ENCODE measurements at places on chromosomes 3 and 15. TPM values are rescaled to one million over a fixed set of nuclear protein-coding genes. Genes with fewer than 3 reads are reported as not detected.

Gene ATP2B2
- total RNA-seq: not detected

Gene KCNMB2
- total RNA-seq: not detected

Gene DLEC1
- 0.60 TPM for total RNA-seq

Gene GP9
- not detected for total RNA-seq

Gene VEPH1
- total RNA-seq: 0.96 TPM

Gene CLRN1
- total RNA-seq: not detected

Gene IGDCC3
- total RNA-seq: 15.8 TPM

Gene NMB
- total RNA-seq: 3.7 TPM

Gene GOLGA6L1
- not detected for total RNA-seq

Gene HCLS1
- not detected for total RNA-seq

Gene MME
- 1.5 TPM for total RNA-seq

Gene ARHGEF3
- total RNA-seq: 0.52 TPM

Gene BCHE
- total RNA-seq: 15.2 TPM

Gene ATP8B4
- total RNA-seq: 2.7 TPM

Gene C3orf80
- total RNA-seq: not detected

Gene PTX3
- total RNA-seq: 9.1 TPM

Gene KNL1
- total RNA-seq: 71.7 TPM

Gene PODXL2
- total RNA-seq: 18.4 TPM

Gene PPIB
- 137 TPM for total RNA-seq

Gene IL5RA
- total RNA-seq: not detected

Gene CCR9
- not detected for total RNA-seq

Gene CDHR4
- total RNA-seq: 0.12 TPM

Gene RAB7A
- 51.2 TPM for total RNA-seq

Gene DUT
- total RNA-seq: 55.4 TPM

Gene ATP2C1
- total RNA-seq: 161 TPM

Gene GHRL
- total RNA-seq: not detected

Gene INSYN1
- total RNA-seq: 0.17 TPM

Gene EPHA6
- total RNA-seq: 0.11 TPM

Gene CCRL2
- total RNA-seq: not detected

Gene CRYGS
- 1.1 TPM for total RNA-seq

Gene TM4SF1
- total RNA-seq: not detected

Gene HYAL2
- total RNA-seq: 92.3 TPM

Gene POLR2M
- total RNA-seq: 204 TPM

Gene COPB2
- total RNA-seq: 86.1 TPM

Gene FOXL2NB
- total RNA-seq: 0.09 TPM

Gene XCR1
- not detected for total RNA-seq

Gene RBMS3
- total RNA-seq: 0.65 TPM

Gene CYP1A1
- 0.15 TPM for total RNA-seq

Gene TMA7
- total RNA-seq: 510 TPM

Gene PCSK6
- total RNA-seq: 2.2 TPM

Gene C3orf62
- total RNA-seq: 3.4 TPM

Gene ZNF501
- total RNA-seq: 9.9 TPM

Gene RETNLB
- total RNA-seq: not detected

Gene IGSF10
- total RNA-seq: 0.15 TPM

Gene CLEC3B
- total RNA-seq: not detected

Gene SLC6A20
- not detected for total RNA-seq

Gene EHHADH
- total RNA-seq: 3.7 TPM

Gene GOLGA6A
- 0.59 TPM for total RNA-seq

Gene GPR149
- total RNA-seq: not detected

Gene THRB
- 1.1 TPM for total RNA-seq
